ENCODE measurements at places on chromosomes 6 and 20.

GRCh38 chr6:45504947-45505346 is 127.2 kb upstream of the SUPT3H start:
- no peak for DNase-seq

DNA sequence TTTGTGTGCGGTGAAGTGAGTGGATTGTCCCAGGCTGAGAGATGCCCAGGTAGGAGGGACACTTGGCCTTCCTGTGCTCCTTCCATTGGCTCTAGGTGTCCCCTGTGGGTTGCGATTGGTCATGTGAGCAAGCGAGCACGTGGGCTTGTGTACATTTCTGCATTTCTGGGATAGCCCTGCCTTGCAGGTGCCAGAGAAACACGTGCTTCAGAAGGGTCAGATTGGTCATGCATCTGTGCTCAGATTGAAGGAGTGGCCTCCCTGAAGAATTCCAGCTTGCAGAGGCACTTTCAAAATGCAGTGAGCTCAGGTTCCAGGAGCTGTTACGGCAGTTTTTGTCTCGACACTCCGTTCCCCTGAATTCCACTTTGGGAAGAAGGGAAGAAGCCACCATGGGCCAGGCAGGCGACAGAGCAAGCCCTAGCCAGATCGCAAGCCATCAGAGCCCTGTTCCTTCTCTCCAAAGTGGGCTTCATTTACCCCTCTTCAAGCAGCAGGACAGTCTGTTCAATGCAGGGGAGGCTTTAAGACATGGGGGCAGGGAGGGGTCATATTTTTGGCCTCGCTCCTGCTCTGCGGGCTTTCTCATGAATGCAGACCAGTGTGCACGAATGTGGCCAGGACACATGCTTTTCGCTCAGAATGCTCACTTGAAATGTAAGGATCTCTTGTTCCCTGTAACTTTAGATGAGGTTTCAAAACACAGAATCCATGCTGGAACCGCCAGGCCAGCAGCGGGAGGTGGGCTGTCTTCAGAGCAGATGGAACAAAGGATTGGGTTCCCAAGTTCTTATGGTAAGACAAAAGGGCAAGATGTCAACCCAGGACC is 78.6 kb upstream of the AKAP12 start:
- DNase-seq, result no peak

- DNase-seq, result peak; percentile 87
These were observed 14.4 kb downstream of the FOXP4 start for GRCh38 chr6:41560431-41561192.

DNA sequence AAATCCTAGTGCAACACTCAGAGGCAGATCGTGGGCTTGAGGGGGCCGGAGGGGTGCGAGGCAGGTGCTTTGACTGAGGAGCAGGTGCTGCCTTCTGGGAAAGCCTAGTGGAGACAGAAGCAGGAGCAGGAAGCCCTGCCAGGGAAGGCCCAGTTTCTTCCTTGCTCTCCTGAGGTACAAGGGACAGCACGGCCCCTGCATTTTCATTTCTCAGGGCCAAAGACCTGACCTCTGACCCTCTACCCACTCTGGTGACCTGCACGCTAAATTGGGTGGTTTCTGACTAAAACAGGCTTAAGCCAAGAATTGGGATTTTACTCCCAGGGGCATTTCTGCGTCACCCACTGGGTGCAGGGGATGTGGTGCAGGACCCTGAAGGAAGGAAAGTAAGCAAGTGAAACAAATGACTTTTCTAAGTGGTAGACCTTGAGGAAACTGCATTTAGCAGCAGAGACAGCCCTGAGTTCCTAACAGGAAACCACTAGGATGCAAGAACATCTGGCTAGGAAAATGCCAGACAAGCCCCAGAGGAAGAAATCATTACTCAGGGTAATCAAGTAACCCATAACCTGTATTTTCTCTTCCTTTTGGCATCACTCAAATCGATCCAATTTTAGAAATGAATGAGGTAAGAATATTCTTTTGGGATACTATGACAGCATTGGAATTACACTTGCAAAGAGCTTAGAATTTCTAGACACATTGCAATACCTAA is 141.7 kb downstream of the CD164 start:
- DNase-seq, result no peak

GRCh38 chr6:166903027-166903426 is 53.3 kb downstream of the RNASET2 start:
- DNase-seq, result no peak

- DNase-seq, result no peak
These were observed 32.4 kb downstream of the DUSP22 start for GRCh38 chr6:324729-325125.

- DNase-seq, result no peak
These were observed 22.8 kb downstream of the DCBLD1 start for GRCh38 chr6:117505311-117505710.

GRCh38 chr20:56433221-56433879 is 21.3 kb downstream of the CASS4 start:
- no peak for DNase-seq

- DNase-seq, result no peak
These were observed 83.2 kb downstream of the SHLD1 start for GRCh38 chr20:5833309-5833941.

DNA sequence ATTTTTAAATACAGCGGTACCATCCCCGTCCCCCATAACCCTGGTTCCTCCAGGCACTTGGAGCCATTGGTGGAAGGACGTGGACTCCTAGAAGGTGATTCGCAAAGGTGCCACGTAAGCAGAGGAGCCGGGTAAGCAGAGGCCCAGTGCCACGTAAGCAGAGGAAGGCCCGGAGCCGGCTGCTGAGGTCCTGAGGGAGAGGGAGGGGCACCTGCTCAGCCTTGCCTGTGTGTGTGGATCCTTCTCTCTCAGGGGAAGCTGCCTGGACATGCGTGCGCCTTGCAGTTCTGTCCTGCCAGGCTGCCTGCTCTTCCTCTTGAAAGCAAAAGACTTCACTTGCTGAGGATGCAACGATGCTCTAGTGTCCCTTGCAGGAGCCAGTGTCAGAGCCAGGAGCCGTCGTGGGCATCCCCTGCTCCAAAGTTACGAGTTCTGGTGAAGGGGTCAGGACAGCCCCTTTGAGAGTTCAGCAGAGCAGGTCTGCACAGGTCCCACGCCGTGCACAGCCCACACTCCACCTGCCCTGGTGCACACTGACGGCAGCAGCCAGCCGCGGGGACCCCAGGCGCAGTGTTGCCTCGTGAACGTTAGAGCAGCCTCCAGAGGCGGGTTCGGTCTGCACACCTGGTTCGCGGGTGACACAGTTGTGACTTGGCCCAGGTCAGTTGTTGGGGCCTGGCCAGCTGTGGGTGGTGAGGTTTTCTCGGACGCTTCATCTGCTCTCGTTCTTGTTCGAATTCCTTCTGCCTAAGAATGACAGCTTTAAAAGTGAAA is 1.9 kb upstream of the NKAIN4 start:
- DNase-seq, result no peak

DNA sequence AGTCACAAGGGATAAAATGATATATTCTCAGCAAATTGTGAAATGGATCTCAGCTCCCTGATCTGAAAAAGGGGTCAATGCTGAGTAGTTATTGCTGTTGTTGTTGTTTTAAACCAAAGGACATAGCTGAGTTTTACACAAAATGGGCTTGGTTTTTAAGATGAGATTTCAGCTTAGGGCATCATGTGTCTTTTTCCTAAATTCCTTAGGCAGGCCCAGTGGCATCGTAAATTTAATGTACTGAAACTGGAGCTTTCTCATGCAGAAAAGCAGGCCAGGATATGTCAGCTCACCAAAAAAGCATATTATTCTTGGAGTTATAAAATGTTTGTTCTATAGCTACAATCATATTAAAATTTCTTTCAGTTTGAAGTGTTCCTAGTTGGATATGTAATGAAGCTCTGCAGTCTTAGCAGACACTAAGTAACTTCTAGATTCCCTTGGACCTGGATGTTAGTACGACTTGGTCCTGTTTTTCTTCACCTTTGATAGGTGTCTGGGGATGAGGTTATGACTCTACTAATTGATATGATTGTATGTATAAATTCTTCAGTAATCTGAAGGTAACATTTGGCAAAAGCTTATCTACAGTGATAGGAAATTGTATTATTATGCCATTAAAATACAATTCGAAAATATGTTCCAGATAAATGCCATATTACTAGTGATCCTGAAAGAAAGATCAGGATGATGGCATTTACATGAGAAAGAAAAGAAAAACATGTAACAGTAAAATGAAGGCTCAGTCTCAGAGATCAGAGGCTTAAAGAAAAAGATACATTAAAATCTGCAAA is 663.3 kb downstream of the RFPL4B start:
- DNase-seq, result no peak

DNA sequence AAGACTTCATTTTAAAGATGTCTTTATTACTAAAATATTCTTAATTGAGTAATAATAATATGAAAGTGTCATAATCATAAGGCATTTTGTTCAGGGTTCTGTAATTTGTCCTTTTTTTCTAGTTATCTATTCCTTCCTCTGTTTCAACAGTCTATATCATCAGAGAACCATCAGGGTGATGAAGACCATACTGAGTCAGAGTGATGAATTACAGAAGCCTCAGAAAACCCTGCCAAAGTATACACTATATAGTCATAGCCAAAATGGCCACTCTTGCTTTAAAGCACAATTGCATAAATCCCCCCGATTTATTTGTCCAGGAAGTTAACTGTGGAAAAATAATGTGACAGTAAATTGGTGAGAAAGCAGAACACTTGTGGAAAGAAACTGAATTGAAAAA is 735.0 kb downstream of the EPHA7 start:
- no peak for DNase-seq

DNA sequence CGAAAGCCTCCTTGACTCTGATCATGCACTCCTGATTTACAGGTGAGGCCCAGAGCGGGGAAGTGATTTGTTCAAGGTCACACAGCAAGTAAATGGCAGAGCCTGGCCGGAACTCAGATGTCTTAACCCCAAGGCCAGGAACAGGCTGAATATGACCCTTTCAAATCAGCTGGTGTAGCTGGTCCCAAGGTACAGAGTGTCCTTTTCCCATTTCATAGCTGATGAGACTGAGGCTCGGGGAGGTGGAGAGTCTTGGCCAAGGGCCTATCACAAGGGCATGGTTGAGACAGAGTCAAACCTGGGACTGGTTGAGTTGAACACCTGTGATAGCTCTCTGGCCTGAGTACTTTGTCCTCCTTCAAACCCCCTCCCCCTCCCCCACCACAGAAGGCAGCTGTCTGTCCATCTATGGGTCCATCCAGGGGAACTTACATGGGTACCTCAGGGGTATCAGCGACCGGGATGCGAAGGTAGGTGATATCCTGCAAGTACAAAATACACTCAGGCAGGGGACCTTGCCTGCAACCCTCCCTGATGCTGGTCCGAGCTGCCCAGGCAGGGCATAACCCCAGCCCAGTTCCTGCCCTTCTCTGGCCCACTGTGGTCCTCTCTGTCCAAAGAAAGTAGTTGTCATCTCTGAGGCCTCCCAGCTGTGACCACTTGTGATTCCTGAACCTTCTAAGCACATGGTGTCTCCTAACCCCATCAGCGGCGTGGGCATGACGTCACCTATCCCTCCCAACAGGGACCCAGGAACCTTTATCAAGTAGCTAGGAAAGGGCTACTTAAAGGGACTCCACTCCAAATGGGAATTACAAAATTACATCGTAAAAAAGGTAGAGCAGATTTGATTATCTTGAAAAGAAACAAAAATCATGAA is 5.6 kb downstream of the DUSP15 start:
- DNase-seq, result no peak

Measured in T-helper 9 cell (primary cell).